ENCODE measurements at places on chromosomes 1 and 21. TPM values are rescaled to one million over a fixed set of nuclear protein-coding genes. Genes with fewer than 3 reads are reported as not detected.

DNA sequence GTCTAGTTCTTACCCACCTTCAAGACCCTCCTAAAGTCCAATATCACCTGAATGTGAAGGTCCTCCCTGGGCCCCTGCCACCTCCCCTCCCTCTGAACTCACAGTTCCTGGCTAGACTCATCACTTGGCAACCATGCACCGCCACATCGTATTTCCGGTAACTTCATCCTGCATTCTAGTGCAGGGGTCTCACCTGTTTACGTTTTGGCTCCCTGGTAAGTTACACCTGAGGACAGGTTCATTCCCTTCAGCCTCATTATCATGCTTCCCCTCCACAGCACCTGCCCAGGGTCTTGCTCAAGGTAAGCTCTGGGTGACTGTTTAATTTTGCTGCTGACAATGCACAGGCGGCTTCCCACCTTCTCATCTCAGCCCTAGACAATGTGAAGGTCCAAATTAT is 93.1 kb downstream of the MIS18A start:
- no peak for DNase-seq

- no peak for DNase-seq
Measured at GRCh38 chr1:225777058-225777582, 506 bp upstream of the SRP9 start.

- DNase-seq = no peak
Measured at GRCh38 chr1:2495026-2495425, 18.9 kb downstream of the PLCH2 start.

DNA sequence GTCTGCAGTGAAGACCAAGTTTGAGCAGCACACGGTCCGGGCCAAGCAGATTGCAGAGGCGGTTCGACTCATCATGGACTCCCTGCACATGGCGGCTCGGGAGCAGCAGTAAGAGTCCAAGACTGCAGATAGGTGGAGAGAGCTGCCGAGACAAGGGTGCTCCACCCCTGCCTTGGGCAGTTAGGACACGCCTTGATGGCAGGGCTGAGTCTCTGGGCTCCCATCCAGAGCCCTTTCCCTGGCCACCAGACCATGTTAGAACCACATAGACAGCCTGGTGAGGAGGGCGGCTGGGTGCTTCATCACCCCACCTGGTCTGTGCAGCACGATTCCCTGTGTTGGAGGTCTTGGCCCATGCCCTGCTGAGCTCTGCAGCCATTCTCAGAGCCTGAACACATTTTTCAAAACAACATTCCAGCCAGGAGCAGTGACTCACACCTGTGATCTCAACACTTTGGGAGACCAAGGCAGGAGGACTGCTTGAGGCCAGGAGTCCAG is 17.3 kb upstream of the MIIP start:
- no peak for DNase-seq

CATSPERE gene
- 3.9 TPM for total RNA-seq

GRCh38 chr1:157626099-157626498 is 28.2 kb upstream of the FCRL4 start:
- no peak for DNase-seq

CSF3R gene
- total RNA-seq = 3.9 TPM

GRCh38 chr1:151282883-151283725 is 1.0 kb downstream of the ZNF687 start:
- DNase-seq = no peak

DNA sequence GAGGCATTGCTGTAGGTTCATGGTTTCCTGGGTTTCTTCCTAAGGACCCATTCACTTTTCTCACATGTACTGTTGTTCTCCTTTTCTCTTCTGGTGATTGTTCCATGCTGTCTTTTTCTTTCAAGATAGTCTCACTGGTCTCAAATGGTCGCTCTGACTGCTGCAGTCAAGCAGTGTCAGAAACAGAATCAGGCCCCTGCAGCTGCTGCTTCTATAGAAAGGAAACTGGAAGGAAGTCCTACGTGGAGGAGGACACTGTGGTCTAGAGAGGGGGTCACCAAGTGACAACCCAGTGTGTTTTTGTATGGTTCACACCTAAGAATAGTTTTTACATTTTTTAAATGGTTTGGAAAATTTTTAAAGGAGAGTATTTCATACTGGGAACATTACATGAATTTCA is 2.4 kb downstream of the NECAP2 start:
- no peak for DNase-seq

RAB42 gene
- 0.34 TPM for total RNA-seq

- no peak for DNase-seq
Measured at GRCh38 chr1:33348676-33349080, 27.8 kb upstream of the A3GALT2 start.

BCL2L15 gene
- 0.46 TPM for total RNA-seq

GUCA2B gene
- total RNA-seq = not detected

SLC45A1 gene
- total RNA-seq = 5.2 TPM

DNA sequence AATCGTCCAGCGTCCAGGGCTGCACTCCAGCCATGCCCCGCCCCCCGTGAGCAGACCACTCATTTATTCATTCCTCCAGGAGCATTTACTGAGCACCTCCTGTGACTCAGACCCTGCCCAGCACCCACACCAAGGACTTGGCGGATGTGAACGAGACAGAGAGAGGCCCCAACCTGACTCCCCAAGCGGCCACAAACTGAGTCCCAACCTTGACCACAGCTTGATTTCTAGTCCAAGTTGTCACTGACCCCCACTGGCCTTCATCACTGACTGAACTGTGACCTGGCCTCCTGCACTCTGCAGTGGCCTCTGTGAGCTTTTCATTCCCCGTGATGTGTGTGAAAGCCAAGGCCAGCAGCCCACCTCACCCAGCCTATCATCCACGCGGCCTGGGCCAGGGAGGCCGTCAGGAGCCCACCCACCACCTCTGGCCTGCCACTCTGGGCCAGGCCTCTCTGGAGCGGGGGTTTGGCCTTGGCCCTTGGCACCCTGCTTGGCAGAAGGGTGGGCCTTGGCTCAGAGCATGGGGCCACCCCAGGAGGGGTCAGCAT is 19.3 kb upstream of the RUNX3 start:
- no peak for DNase-seq

GRCh38 chr1:162644986-162645314 is 12.7 kb downstream of the DDR2 start:
- no peak for DNase-seq

GRCh38 chr1:25697435-25698217 is 81.0 kb downstream of the MAN1C1 start:
- no peak for DNase-seq

COL18A1 gene
- total RNA-seq = 229 TPM

DNA sequence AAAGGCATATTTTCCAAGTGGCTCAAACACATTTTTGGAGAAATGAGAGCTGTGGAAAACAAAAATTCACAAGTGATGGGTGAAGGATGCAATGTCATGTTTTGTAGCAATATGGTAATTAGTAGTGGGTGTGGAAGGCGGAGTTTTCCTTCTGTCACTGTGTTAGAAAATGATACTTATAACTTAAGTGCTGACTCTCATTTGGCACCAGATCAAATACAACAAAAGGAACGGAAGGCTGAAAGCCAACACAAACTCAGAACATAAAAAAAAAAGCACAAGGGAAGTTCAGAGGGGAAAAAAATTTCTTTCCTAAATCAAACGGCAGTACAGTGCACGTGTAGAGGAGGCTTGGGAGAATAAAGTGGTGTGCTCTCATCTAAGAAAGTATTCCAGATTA is at the start of gene TNFSF18:
TSS of gene TNFSF18 (minus strand) at position 77 of the 400 bp plus-strand sequence. CDS start at position 32, 45 bp downstream.
- peak; percentile 19 for DNase-seq

- no peak for DNase-seq
Measured at GRCh38 chr1:29963946-29964345, 727.6 kb downstream of the PTPRU start.

DNA sequence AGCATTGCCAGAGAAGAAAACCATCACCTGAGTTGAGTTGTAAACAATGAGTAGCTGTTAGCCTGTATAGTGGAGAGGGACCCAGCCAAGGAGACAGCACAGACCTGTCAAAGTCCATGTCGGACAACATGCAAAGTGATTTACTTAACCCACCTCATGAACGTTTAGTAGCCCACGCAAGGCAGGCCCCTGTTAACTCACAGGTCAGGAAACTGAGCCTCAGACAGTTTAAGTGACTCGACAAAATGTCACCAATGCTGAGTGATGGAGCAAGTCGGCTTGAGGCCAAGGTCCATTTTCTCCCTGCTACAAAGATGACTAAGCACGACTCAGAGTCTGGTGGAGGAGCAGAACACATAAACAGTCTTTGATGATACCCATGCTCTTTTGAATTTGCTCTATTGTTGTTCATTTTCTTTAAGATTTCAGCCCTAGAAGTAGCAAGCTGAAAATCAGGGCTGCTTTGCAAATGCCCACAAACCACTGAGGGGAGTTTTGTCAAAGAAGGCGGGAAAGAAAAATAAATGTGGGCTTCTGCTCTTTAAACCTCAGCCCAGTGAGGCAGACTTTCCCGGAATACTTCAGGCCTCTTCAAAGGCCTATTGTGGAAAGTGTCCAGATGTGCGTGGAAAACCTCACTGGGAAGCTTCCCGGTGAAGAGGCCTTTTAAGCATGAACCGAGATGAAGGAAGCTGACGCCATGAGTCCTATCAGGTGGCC is 83.8 kb upstream of the HOOK1 start:
- DNase-seq = peak; percentile 20

DNA sequence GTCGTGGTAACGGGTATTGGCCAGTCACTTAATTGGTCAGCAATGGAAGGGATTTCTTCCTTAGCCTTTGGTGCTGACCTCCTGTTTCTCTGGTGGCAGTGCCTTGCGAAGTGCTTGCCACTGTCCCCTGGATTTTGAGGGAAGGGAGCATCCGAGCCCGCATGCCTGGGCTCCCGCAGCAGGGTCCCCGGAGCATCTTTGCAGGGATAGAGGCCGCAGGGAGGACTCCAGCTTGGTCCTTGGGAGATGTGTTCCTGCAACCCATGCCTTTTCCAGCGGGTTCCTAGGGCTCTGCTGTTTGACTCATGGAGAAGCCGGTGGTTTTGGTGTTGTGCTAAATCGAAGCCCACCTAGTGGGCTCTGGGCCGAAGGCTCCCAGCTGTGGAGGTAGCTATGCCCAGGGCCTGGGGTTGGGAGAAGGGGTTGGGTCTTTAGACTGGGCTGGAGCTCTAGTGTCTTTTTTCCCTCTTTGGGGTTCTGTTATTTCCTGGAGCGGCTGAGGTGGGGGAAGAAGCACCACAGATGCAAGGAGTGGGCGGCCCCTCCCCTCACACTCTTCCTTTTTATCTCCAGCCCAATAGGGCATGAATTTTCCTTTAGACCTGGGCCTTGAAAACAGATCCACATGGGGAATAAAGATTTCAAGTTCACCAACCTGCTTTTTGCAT is 39.0 kb downstream of the PIK3CD start:
- no peak for DNase-seq

CCDC30 gene
- total RNA-seq = 1.8 TPM

- no peak for DNase-seq
Measured at GRCh38 chr1:147163019-147163418, 9.3 kb downstream of the PRKAB2 start.

LCE2B gene
- total RNA-seq = not detected

CPTP gene
- 54.0 TPM for total RNA-seq

- DNase-seq = no peak
Measured at GRCh38 chr1:211576717-211577116, 2.2 kb downstream of the SLC30A1 start.

- no peak for DNase-seq
Measured at GRCh38 chr1:8147956-8148355, 121.8 kb upstream of the ERRFI1 start.

DNA sequence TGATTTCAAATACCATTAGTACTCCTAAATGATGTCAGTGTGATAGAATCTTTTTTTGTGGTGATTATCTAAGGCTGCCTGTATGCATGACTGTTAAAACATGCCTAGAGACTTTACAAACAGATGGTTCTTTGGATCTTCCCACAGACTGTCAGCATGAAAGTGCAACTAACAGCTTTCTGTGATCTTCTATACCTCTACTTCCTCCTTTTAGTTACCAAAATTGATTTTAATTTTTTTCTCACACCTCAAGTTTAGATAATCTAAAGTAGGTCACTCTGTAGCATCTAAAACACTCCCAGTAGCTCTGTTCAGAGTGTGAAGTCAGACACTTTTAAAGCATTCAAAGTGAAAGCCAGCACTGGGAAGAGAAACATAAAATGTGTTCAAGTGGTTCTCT is 534.5 kb downstream of the PTPRC start:
- DNase-seq = no peak

GRCh38 chr1:93349231-93350135 is 3.8 kb downstream of the DR1 start:
- no peak for DNase-seq

DNA sequence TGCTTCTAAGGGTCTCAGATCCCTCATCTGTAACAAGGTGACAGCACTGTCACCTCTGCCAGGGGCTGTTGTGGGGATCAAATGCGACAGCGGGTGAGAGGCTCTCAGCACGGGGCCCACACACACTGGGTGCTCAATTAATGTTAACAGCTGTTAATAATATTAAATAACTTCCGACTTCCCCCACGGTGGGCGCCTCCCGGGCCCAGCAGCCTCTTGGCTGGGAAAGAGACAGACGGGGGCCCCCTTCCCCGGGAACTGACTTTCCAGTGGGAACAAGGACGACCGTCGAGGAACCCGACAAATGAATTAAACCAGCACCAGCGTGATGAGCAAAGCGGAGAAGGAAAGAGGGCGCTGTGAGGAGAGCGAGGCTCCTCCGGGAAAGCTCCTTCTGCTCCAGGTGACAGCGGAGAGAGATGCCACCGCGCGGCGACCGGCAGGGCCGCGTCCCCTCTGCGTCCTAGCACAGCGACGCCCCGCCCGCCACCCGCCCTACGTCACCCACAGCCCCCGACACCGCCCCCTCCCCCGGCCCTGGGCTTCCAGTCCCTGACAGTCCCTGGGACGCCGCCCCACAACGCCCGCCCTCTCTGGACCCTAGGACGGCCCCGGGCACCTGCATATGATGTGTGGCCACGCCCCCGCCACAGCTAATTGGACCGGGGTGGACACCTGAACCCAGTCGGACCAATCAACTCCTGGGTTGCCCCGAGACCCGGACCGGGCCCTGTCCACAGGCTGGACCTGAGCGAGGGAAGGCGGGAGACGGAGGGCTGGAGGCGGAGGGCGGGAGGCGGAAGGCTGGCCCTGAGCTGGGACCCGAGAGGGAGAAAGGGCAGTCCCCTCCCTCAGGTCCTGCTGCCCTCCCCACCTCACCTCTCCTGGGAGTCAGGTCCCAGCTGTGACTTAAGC is 38.2 kb downstream of the MATN1 start:
- peak; percentile 79 for DNase-seq

ATPAF1 gene
- total RNA-seq = 71.3 TPM

KCNN3 gene
- total RNA-seq = 1.2 TPM
